HS-27A (cell line): ENCODE measurements at places on chromosomes 16 and 17.

GRCh38 chr16:78435260-78435659 lies 335.8 kb downstream of the WWOX start:
- DNase-seq, result no peak

DNA sequence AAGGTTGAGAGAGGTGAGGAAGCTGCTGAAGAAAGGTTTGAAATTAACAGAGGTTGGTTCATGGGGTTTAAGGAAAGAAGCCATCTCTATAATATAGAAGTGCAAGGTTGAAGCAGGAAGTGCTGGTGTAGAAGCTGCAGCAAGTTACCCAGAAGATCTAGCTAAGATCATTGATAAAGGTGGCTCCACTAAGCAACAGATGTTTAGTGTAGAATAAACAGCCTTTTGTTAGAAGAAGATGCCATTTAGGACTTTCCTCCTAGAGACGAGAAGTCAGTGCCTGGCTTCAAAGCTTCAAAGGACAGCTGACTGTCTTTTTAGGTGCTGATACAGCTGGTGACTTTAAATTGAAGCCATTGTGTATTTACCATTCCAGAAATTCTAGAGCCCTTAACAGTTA lies 29.3 kb downstream of the GOSR1 start:
- DNase-seq, result no peak

- no peak for DNase-seq
These were observed 17.1 kb upstream of the MARCHF10 start for GRCh38 chr17:62825182-62825581.

DNA sequence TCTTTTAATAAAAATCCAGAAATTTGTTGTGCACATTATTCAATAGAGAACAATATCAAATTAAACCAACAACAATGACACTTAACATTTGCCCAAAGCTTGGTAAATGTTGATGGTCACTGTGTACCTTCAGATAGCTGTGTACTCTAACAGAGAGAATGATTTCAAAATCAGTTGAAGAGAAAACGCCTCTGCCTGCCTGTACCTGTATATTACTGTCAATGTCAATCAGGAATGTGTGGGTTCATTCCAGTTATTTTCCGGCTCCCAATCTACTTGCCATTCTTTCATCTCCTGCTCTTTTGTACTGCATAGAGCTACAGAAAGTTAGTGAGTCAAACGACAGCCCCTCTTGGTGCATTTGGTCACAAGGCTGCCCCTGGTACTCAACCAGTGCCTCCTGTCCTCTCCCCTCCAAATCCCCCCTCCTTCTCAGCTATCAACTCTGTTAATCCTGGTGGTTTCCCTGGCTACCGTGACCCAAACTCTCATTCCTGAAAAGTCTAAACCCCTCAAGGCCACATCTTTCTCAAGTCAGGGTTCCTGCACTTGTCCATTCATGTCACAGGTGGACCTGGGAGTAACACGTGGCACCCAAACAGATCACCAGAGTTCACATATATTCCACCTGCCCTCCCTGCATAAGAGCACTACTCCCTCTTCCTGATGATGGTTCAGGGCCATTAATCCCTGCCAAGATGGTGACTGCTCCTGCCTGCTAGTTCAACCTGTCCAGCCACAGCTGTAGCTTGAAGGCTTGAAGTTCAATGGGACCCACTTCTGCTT lies 13.6 kb upstream of the ARL4D start:
- DNase-seq, result no peak

DNA sequence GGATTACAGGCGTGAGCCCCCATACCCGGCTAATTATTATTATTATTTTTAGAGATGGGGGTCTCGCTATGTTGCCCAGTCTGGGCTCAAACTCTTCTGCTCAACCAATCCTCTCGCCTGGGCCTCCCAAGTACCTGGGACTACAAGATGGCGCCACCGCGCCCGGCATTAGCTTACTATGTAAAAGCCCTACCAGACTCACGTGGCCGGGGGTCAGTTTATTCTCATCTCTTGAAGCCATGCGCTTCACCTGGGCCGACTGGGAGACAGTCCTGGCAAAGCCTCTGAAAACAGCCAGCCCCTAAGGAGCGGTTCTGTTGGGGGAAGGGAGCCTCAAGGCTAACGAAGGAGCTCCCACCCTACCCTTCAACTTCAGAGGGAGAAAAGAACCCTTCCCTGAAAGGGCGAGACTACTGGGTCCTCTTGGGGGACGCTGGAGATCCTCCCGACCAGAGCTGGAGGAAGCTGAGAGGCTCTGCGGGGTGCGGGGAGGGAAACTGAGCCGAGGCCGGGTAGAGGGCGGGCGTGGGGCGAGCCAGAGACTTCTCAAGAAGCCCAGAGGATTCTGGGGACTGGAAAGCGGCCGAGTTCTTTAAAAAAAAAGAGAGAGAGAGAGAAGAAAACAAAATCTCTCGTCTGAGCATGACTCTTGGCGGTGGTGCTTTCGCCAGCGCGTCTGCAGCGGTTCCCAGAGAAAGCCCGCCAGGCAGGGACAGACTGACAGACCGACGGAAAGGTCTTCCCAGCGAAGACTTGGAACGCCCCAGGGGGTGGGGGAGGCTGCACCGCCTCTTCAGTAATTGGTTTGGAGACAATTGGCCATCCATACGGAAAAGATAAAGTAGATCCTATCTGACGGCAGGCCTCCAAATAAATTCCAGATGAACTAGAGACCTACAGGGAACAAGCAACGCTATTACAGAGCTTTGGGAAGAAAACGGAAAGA lies 5.6 kb upstream of the TUBG2 start:
- no peak for DNase-seq
